Activated CD8-positive, alpha-beta memory T cell treated with anti-CD3 and anti-CD28 coated beads for 1 hour (primary cell): ENCODE measurements at places on chromosomes 7 and 10.

- no peak for DNase-seq
These were observed 28.1 kb upstream of the SH2D4B start for GRCh38 chr10:80509403-80510161.

DNA sequence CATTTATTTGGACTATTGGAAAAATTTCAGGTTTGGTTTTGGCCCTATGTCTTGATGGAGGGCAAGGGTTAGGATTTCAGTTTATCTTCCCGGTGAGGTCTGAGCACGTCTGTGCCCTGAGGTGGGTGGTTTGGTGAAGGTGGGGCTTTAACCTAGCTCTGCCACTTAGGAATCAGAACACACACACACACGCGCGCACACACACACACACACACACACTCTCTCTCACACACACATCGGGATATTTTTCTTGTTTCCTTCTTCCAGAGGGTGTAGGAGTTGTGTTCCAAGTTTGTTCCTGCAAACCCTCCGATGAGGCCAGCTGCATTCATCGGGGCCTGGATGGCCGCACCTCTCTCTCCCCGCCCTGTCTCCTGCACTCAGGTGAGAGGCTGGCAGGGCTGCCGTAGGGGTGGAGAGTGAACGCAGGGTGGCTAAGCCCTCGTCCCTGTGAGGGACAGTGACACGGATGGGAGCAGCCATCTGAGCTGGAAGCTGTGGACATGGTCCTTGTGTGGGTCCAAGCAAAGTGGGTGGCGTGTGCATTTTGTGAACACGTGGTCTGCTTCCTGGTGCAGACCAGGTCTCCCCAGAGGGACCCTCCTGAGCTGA lies 34.2 kb downstream of the CHST12 start:
- no peak for DNase-seq

- no peak for DNase-seq
These were observed 29.8 kb upstream of the FGFR2 start for GRCh38 chr10:121627876-121628581.

DNA sequence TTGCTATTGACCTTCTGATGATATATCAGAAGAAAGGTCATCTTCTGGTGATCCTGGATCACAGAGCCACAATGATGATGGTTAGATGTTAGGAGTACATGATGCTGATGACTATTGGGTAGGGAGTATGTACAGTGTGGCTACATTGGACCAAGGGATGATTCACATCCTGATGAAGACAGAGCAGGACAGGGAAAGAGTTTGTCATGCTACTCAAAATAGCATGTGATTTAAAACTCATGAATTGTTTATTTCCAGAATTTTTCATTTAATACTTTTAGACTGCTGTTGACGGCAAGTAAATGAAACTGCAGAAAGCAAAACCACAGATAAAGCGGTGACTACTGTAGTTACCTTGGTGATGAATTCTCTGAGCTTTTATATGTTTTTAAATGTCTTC lies 397.3 kb downstream of the PPP1R3A start:
- no peak for DNase-seq

DNA sequence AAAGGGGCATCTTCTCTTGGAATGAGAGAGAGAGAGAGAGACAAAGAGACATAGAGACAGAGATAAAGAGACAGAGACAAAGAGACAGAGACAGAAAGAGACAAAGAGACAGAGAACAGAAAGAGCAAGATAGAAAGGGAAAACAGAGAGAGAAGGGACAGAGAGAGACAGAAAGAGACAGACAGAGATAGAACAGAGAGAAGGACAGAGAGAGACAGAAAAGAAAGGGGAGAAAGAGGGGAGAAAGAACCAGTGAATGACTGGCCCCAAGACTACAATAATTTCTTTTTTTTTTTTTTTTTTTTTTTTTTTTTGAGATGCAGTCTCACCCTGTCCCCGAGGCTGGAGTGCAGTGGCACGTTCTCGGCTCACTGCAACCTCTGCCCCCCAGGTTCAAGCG lies 7.6 kb downstream of the TMEM130 start:
- DNase-seq = no peak

DNA sequence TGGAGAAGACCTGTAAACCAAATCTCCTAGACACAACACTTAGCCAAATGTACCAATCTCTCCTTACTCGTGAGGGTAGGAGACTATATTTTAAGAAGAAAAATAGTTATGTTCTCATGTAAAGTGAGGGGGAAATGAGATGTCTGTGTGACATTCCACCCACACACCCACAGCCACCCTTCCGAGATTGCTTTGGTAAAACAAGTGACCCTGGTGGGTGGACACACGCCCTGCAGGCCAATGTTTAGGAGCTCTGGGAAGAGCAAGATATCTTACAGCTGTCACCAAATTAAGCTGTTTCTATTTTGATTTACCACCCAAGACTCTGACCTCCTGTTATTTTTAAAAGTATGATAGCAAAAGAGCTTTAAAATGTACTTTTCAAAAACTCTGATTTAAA lies 147.2 kb upstream of the PFKP start:
- no peak for DNase-seq

DNA sequence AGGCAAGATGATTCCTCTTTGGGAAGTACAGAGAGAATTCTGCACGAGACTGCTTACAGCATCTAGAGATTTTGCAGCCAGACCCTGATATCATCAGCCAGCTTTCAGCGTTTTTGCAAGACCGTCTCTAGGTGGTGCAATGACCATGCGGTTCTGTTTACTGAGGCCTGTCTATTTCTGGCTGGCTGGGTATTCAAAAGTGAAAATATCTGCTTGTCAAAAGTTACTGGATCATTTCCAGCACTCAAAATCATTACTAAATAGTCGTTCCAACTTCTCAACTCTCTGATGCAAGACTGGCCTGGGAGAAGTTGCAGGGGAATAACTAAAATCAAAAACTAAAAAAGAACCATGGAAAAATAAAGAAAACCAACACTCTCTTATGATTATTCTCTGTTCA lies 240.1 kb downstream of the ELMO1 start:
- DNase-seq = peak; percentile 3

GRCh38 chr10:7846591-7846990 lies 28.3 kb downstream of the TAF3 start:
- no peak for DNase-seq

DNA sequence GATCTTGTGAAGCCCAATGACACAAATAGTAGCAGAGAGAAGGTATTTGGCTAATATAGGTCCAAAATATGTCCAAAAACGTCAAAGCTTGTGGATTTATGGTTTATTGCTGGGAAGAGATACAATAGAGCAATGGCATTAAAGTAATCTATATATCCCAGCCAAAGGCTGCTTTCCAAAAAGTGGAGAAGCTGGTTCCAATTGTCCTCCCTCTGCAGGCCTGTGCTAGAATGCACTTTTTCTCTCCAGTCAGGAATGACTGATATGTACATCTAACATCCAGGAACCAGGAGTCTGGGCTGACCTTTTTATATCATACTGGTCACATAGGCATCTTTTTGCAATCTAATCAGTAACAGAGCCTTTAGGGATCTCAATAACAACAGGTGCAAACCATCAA lies 167.1 kb upstream of the FAM3C start:
- DNase-seq = no peak

DNA sequence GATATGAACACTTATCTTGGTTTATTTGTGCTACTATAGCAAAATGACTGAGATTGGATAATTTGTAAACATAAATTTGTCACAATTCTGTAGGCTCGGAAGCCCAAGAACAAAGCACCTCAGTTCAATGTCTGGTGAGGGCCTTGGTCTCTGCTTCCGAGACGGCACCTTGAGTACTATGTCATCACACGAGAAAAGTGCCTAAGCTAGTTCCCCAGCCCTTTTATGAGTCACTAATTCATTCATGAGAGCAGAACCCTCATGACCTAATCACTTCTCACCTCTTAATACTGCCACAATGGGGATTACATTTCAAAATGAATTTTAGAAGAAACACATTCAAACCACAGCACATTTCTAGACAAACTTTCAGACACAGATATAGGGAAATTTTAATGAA lies 52.0 kb upstream of the PRSS1 start:
- no peak for DNase-seq

DNA sequence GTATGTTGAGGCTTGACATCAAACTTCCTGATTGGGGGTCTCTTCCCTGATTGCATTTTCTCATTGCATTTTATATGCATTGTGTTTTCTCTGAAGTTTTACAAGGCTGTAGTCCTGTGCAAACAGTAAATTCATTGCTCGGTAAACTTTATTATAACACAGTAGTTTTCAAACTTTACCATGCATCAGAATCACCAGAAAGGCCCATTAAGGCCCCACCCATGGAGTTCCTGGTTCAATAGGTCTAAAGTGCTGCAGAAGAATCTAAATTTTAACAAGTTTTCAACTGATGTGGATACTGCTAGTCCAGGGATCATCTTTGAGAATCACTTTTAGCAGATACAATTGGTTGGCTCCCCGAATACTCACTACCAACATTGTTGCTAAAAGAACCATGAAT lies 634.7 kb upstream of the LRRTM3 start:
- no peak for DNase-seq

DNA sequence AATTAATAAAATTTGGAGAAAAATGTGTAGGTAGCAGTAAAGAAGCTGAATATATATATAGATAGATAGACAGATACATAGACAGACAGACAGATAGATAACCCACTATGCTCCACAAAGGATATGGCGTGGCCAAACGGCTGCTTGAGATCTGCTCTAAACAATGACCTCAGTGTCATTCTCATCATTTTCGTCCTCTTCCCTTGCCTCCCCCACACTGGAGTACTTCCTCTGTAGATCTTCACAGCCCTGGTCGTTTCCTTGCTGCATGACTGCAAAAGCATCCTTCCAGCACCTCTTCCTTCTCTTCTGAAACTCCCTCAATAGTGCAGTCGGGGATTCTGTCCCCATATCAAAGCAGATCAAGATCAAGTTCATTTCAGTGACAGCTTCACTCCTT lies 35.6 kb upstream of the ATP6V0A4 start:
- DNase-seq = no peak

DNA sequence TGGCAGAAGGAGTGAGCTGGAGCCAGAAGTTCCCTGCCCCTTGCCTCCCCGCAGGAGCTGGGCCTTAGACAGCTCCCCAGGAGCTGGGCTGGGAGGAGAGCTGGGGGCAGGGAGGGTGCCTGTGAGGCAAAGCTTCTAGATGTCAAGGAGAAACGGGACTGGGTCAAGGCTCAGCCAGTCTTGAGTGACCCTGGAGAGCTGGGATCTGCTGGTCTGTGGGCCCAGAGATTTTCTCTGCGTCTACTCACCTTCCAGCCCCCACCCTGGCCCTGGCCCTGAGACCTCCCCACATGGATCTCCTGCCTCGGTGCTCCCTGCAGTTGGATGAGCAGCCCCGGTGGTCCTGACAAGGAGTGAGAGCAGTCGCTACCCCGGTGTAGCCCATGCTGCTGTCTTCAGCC lies 20.3 kb upstream of the SHH start:
- no peak for DNase-seq

DNA sequence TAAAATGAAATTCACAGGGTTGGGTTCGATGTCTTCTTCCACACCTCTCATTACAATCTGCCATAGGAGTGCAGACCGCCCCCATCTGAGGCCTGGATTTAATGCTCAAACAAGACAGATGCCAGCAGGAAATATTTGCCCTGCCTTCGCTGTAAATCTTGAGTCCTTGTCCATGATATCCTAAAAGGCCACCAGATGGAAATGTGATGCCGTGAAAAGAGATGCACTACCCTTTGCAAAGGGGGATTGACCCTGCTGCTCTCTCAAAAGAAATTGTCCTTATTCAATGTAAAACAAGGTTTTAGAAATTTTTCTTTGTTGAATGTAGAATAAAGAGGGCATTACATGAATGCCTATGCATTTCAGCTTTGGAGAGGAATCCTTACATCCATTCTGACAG lies 37.5 kb downstream of the AGAP4 start:
- no peak for DNase-seq

DNA sequence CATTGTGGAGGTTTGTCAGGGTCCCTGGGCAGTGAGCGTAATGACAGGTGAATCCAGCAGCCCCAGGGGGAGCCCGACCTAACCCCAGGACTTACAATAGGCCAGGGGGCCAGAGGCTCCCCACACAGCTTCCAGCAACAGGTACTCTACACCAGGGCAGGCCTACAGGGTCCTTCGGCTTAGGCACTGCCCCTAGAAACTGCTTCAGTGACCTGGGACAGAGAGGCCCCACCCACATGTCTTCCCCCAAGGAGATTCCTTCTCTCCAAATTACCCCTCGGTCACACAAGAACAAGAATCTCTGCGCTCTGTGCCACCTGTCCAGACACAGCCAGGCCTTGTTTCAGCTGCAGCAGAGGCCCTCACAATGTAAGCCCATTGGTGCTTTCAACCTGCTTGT lies 24.4 kb downstream of the SKIDA1 start:
- DNase-seq = no peak

GRCh38 chr10:113104047-113104446 lies 154.0 kb downstream of the TCF7L2 start:
- no peak for DNase-seq

DNA sequence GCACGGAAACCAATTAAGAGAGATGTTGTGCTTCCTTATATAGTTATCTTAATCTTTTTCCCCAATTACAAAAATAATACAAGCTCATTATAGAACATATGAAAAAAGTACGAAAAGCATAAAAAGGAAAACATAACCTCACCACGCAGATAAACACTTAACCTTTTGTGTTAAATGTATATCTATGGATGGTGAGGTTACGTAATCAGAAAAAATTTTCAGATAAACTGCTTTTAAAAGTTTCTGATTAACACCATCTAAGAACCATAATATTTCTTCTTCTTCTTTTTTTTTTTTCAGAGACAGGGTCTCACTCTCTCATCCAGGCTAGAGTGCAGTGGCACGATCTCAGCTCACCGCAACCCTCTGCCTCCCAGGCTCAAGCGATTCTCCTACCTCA lies 49.2 kb upstream of the SPOCK2 start:
- no peak for DNase-seq

GRCh38 chr7:70288781-70289456 lies 690.6 kb downstream of the AUTS2 start:
- DNase-seq = no peak

- no peak for DNase-seq
These were observed 218.1 kb downstream of the CELF2 start for GRCh38 chr10:11235771-11236170.

GRCh38 chr7:77484785-77485184 lies 52.3 kb upstream of the PTPN12 start:
- DNase-seq = no peak

DNA sequence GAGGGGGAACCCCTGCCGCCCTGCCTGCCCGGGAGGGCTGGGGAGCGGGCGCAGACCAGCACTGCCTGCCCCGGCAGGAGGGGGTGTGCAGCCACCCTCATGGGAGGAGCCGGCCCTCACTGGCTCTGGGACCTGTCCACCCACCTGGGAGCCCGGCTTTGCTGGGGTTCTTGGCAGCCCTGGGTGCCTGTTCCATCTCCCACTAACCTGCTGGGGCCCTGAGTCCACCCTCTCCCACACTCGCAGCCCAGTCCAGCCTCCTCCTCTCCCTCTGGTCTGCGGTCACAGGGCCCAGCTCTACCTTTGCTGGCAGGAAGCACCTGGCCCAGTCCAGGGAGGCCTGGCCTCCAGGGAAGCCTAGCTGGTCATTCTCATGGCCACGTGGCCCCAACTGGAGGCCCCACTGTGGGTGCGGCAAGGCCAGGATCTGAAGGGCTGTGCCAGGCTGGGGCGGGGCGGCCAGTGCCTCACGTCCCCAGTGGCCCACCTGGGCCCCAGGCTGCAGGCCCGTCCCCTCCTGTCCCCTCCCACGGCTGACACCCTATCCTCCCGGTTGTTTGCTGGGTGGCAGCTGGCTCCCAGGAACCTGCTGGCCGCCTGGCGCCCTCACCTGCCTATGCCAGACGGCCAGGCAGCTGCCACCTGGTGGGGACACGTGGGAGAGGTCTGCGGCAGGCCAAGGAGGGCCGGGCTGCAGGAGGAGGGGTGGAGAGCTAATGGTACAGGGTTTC lies at the start of gene TMEM184A:
Gene TMEM184A (minus strand): TSS at position 393 of the 731 bp plus-strand sequence. CDS start 721 bp downstream, outside the sequence.
- no peak for DNase-seq

- no peak for DNase-seq
These were observed 1.1 kb downstream of the RADIL start for GRCh38 chr7:4882169-4883032.
